ENCODE measurements at places on chromosomes 1 and 21.
A peak's percentile ranks its signal among the peaks of the same experiment; 100 is the strongest.

- DNase-seq, result no peak
- H3K36me3 ChIP-seq, result peaks cover 48% of the 10 kb centered on the region
- peaks cover 8% of the 10 kb centered on the region for H3K4me1 ChIP-seq
- H3K27ac ChIP-seq, result no peak overlapping the region
These were observed 59.4 kb downstream of the GPR137B start for GRCh38 chr1:236201786-236202185.

GRCh38 chr1:225250432-225250831, 177.4 kb downstream of the LBR start:
- no peaks in the 10 kb centered on the region for H3K4me1 ChIP-seq
- no peaks in the 10 kb centered on the region for H3K27me3 ChIP-seq
- no peak overlapping the region for H3K4me3 ChIP-seq
- H3K36me3 ChIP-seq, result no peaks in the 10 kb centered on the region

GRCh38 chr21:32543975-32544374, 41.3 kb downstream of the TCP10L start:
- no peak overlapping the region for H3K4me3 ChIP-seq
- H3K27me3 ChIP-seq, result no peaks in the 10 kb centered on the region
- DNase-seq, result no peak

- no peaks in the 10 kb centered on the region for H3K36me3 ChIP-seq
- H3K4me3 ChIP-seq, result no peak overlapping the region
- H3K27me3 ChIP-seq, result no peaks in the 10 kb centered on the region
- no peak overlapping the region for H3K27ac ChIP-seq
- no peaks in the 10 kb centered on the region for H3K4me1 ChIP-seq
- no peak for DNase-seq
These were observed 346.1 kb downstream of the OMA1 start for GRCh38 chr1:58200437-58200836.

DNA sequence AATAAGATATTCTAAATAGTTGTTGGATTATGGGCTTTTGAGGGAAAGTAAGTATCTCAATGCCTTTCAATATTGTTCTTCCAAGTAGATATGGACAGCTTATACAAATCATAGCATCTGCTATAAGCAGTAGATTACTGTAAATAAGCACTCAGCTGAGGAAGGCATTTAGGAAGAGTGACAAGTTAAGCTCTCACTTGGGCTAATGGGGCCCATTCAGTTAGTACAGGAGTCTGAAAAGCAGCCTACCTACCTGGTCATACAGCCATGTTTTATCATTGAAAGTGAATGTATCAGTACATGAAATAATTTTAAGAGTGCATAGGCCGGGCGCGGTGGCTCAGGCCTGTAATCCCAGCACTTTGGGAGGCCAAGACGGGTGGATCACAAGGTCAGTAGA, 73.1 kb downstream of the APP start:
- no peak for DNase-seq
- H3K4me3 ChIP-seq, result no peak overlapping the region
- H3K4me1 ChIP-seq, result peaks cover 77% of the 10 kb centered on the region

DNA sequence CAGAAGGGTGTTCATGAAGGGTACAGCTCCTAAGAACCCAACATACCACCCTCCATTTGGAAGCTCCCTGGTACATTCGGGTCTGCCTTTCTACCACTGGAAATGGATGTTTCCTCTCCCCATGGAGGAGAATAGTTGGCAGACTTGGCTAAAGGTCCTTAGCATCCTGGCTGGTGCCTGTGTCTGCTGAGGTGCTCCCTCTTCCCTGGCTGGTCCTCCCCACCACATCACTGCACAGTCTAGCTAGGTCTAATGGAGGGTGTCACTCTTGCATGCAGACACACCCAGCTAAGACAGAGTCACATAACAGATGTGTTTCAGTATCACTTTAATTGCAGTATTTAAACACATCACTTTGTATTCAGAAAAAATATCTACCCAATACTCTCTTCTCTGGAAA, 24.7 kb downstream of the CD34 start:
- no peak overlapping the region for H3K4me3 ChIP-seq
- peaks cover 8% of the 10 kb centered on the region for H3K27me3 ChIP-seq
- H3K36me3 ChIP-seq, result no peaks in the 10 kb centered on the region
- H3K4me1 ChIP-seq, result peaks cover 7% of the 10 kb centered on the region

GRCh38 chr1:24906760-24907490, 23.2 kb downstream of the RUNX3 start:
- H3K27me3 ChIP-seq, result no peaks in the 10 kb centered on the region
- no peak for DNase-seq
- H3K27ac ChIP-seq, result no peak overlapping the region
- H3K4me3 ChIP-seq, result no peak overlapping the region
- no peaks in the 10 kb centered on the region for H3K36me3 ChIP-seq
- peaks cover 8% of the 10 kb centered on the region for H3K4me1 ChIP-seq

DNA sequence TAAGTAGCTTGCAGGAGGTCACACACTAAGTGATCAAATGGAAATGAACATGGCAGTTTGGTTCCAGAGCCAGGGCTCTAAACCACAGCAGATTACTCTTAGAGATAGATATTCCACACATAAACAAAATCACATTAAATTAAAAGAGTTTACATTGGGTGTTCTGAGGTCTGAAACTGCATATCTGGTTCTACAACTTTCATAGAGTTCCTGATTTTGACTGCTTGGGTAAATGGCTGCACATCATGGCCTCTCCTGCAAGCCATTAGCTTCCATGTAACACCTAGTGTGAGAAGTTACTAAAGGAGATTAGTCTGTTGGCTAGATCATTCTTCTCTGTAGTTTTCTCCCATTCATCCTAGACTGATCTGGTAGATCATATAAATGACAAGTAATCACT, 12.8 kb upstream of the XCL2 start:
- no peak for DNase-seq
- H3K27ac ChIP-seq, result no peak overlapping the region
- no peak overlapping the region for H3K4me3 ChIP-seq
- peaks cover 11% of the 10 kb centered on the region for H3K4me1 ChIP-seq
- H3K27me3 ChIP-seq, result no peaks in the 10 kb centered on the region

DNA sequence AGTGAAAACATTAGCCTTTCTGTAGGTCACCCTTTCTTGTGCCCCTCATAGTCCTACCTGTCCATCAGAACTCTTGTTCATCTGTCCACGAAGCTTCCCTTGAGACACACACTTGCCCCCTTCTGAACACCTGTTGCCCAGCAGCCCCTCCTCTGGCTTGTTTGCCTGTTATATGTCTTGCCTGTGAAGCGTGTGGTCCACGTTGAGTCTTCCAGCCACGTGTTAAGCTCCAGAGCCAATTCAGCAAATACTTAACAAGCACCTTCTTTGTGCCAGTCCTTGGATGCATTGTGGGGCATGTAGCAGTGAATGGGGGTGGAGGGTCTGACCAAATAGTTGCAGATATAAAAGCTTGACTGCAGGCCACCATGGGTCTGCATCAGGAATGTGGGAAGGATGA, 66.6 kb downstream of the MAN1C1 start:
- H3K4me3 ChIP-seq, result no peak overlapping the region
- no peaks in the 10 kb centered on the region for H3K27me3 ChIP-seq
- DNase-seq, result no peak
- no peaks in the 10 kb centered on the region for H3K4me1 ChIP-seq
- no peak overlapping the region for H3K27ac ChIP-seq

DNA sequence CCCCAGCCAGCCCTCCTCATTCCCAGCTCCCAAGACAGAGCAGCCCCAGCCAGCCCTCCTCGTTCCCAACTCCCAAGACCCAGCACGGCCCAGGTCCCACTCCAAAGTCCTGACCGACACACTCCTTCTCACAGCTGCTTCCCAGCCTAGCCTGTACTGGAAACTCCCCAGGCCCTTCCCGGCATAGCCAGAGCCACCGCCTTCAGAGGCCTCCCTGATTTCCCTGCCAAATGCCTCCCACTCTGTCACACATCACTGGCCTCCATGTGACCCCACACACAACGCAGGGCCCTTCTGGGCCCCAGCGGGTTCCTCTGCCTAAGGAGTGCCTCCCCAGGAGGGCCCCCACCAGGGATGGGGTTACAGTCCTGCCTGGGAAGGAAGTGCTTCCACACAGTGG, 2.8 kb downstream of the UBE2J2 start:
- no peaks in the 10 kb centered on the region for H3K27me3 ChIP-seq
- DNase-seq, result no peak
- H3K4me1 ChIP-seq, result peaks cover 23% of the 10 kb centered on the region

DNA sequence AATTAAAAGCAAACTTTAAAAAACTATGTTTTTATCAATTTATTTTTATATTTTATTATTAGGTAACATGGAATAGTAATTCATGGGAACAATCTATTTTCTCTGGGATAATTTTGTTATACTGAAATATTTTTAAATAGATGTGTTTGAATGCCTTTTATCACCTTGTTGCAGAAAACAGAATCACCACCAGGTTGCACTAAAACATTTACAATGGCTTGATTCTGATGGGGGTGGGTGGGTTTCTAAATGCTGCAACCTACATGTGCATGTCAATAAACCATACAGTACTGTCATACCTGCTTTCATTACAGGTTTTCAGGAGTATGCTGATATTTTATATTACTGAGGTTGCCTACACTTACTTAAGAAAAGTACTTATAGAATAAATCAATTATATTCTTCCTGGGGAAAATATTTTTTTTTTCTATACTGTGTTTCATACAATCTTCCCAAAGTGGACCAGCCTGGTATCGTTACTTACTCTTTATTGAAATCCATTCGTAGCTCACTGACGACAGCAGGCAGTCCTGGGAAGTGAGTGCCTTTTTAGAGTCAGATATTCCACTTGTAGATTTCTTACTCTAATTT, 132.8 kb downstream of the PTPRC start:
- no peaks in the 10 kb centered on the region for H3K36me3 ChIP-seq
- H3K4me1 ChIP-seq, result peaks cover 20% of the 10 kb centered on the region
- H3K27ac ChIP-seq, result no peak overlapping the region
- H3K27me3 ChIP-seq, result no peaks in the 10 kb centered on the region
- H3K4me3 ChIP-seq, result no peak overlapping the region
- no peak for DNase-seq

GRCh38 chr1:92070892-92071291, 4.3 kb downstream of the SETSIP start:
- H3K27ac ChIP-seq, result peak overlapping the region; percentile 79
- H3K4me1 ChIP-seq, result peaks cover 10% of the 10 kb centered on the region
- DNase-seq, result no peak
- no peaks in the 10 kb centered on the region for H3K36me3 ChIP-seq
- no peak overlapping the region for H3K4me3 ChIP-seq
- no peaks in the 10 kb centered on the region for H3K27me3 ChIP-seq

GRCh38 chr1:209227171-209227570, 356.3 kb upstream of the CAMK1G start:
- H3K4me1 ChIP-seq, result peaks cover 27% of the 10 kb centered on the region
- DNase-seq, result no peak
- peaks cover 10% of the 10 kb centered on the region for H3K27me3 ChIP-seq

DNA sequence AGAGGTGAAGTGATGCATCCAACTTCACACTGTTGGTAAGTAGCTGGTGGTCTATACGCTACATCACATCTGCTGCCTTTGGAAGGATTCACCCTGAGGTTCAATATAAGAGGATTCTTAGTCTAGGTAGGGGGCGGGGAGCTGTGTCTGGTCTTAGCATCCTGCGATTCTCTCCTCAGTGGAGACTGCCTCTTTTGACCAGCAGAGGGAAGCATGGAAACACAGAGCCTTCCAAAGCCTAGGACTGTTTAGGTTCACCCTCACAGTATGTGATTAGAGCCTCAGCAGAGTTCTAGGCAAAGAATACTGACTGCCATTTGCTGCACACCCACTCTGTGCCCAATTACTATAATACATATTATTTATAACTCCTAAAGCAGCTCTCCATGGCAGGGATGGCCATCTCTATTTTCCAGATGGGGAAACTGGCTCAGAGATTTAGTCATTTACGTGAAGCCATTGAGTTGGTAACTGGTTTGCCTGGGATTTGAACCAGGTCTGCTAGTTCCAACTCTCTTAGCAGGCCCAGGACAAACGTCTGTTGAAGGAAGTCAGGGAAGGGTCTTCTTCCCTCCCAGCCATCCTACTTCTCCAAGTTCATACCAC, 28.9 kb upstream of the EFCAB14 start:
- peaks cover 12% of the 10 kb centered on the region for H3K27me3 ChIP-seq
- DNase-seq, result peak; percentile 68
- H3K4me1 ChIP-seq, result no peaks in the 10 kb centered on the region
- no peaks in the 10 kb centered on the region for H3K36me3 ChIP-seq
- H3K27ac ChIP-seq, result no peak overlapping the region

DNA sequence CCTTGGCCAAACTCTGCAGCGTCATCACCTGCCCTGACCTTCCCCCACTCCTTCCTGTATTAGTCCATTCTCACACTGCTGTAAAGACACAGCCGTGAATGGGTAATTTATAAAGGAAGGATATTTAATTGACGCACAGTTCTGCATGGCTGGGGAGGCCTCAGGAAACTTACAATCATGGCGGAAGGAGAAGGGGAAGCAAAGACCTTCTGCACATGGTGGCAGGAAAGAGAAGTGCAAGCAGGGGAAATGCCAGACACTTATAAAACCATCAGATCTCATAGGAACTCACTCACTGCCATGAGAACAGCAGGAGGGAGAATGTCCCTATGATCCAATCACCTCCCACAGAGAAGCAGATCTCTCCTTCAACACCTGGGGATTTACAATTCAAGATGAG, 408.5 kb downstream of the PTPRU start:
- DNase-seq, result no peak
- no peaks in the 10 kb centered on the region for H3K36me3 ChIP-seq
- H3K27ac ChIP-seq, result no peak overlapping the region
- H3K27me3 ChIP-seq, result no peaks in the 10 kb centered on the region

DNA sequence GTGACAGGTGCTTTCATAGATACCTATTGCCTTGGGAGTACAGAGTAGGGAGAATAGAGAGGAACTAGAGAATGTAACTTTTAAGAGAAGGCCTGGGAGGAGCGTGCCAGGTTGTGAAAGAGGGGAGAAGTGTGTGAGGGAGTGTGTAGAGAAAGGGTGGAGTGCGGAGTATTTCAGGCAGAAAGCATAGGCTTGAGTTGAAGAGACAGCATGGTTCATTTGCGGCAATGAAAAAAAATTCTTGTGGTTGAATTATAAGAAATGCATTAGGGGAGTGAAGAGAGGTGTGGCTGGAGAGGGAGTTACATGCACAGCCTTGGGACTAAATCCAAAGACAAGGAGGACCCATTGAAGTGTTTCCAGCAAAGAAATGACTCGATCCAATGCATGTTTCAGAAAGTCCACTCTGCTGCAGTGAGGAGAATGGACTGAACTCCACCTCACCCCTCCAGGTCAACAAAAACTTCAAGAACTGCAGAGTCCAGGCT, 81.7 kb upstream of the ADAM30 start:
- DNase-seq, result no peak
- no peaks in the 10 kb centered on the region for H3K36me3 ChIP-seq
- no peaks in the 10 kb centered on the region for H3K27me3 ChIP-seq
- no peak overlapping the region for H3K27ac ChIP-seq

- no peak overlapping the region for H3K4me3 ChIP-seq
- no peak overlapping the region for H3K27ac ChIP-seq
- no peak for DNase-seq
- H3K27me3 ChIP-seq, result no peaks in the 10 kb centered on the region
- peaks cover 13% of the 10 kb centered on the region for H3K36me3 ChIP-seq
- H3K4me1 ChIP-seq, result no peaks in the 10 kb centered on the region
These were observed 103.3 kb downstream of the CYYR1 start for GRCh38 chr21:26469789-26470188.

GRCh38 chr21:45935628-45936027, 45.9 kb upstream of the COL6A1 start:
- peaks cover 46% of the 10 kb centered on the region for H3K36me3 ChIP-seq
- no peak overlapping the region for H3K4me3 ChIP-seq
- H3K27me3 ChIP-seq, result peaks cover 59% of the 10 kb centered on the region
- no peak for DNase-seq
- H3K4me1 ChIP-seq, result no peaks in the 10 kb centered on the region

Measured in WTC11 (cell line).